ENCODE measurements at places on chromosomes 11 and 22.

DNA sequence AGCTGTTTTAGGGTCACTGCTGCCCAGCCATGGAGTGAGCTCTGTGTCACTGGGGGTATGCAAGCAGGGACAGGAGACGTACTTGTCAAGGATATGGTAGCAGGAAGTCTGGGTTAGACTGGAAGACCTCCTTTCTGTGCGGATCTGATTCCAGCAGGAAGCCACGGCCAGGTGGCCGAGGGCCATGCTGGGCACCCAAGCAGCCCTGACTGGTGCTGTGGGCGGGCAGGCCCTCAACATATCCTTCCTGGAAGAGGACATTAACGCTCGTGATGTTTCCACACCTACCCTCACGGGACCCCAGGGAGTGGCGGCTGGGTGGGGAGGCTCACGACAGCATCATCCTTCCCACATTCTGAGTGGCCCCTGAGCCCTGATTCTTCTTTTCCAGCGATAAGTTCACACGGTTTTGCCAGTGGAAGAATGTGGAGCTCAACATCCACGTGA, 8.7 kb upstream of the ANKRD13D start:
- DNase-seq: no peak

DNA sequence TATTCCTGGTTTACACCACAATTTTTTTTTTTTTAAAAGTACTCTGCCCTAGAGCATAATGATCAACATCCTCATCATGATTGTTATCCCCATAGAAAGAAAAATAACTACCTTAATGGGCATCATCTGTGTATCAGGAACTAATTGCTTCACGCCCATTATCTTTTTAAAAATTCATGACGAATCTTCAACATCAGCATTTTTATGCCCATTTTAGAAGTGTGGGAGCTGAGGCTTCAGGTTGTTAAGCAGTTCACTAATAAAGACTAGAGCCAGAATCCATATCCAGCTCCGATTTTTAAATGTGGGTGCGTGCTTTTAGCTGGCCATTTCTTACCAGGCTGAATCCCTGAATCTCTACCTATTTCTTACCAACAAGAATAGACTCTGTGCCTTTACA, 92.9 kb upstream of the KCNA4 start:
- no peak for DNase-seq

DNA sequence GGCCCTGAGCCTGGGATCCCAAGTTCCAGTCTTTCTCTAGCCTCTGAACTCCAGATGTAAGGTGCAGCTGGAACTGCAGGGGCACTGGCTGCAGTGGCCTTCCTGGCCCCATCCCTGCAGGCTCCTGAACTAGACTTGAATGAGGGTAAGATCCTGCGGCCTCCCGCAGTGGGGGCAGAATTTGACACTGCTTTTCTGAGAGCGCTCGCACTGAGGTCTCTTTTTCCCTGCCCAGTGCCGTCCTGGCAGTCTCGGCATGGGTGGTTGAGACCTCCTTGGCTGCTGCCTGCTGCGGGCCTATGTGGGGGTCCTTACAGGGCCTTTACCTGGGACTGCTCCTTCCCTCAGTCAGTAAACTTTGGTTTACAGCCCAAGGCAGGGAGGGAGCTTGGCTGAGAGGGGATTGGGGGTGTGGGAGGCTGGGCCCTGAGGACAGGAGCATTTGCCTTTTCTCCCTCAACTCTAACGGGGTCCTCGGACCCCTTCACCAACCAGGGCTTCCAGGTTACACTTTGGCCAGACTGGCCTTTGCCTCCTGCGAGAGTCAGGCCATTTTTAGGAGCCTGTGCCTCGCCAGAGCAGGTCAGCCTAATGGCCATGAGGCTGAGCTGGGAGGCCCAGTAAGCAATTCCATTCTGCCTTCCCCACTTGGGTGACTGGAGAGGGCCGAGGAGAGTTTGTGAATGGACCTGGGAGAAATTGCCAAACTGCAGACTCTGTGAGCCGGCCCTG, 35.4 kb downstream of the FAM83F start:
- no peak for DNase-seq

- DNase-seq: no peak
Measured at GRCh38 chr11:72140661-72141060, 5.1 kb downstream of the FOLR3 start.

- DNase-seq: peak; percentile 73
Measured at GRCh38 chr11:93796441-93797231, 12.6 kb downstream of the MED17 start.

GRCh38 chr11:93972790-93973189, 48.4 kb upstream of the HEPHL1 start:
- DNase-seq: no peak

DNA sequence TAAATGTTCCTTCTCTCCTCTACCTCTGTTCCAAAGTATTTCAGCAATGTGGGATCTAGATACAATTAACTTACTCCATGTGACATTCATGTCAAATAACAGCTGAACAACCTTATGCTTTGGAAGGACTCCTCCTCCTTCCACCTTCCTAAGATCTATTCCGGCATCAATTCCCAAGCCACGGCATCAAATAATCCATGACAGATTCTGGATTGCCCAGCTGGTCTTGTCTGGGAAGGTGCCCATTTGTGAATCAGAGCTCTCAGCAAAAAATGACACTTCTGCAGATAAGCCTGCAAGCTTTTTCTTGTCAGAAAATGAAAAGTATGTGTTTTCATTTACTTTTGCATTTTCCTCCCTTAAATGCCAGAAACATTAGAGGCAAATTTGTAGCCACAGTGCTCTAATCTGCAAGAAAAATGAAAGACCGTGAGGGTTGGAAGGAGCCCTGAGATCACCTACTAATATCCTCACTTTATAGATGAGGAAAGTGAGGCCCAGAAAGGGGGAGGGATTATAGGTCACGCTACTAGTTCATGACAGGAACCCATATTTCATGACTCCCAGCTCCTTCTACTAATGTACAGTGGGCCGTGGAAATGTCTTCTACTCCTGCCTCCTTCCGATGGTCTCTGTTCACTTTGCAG, 124.0 kb downstream of the ME3 start:
- no peak for DNase-seq

DNA sequence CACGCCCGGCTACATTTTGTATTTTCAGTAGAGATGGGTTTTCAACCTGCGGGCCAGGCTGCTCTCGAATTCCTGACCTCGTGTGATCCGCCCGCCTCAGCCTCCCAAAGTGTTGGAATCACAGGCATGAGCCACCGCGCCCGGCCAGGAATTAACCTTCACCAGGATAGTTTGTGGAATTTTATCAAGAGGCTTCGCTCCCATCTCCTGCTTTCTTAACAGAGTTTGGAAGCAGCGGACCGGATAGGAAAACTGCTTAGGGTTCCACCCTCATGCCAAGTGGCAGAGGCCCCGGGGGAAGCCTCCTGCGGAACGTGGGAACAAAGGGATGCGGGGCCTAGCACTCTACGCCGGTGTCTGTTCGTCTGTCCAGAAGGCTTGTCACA, 229.9 kb downstream of the ST3GAL4 start:
- DNase-seq: no peak

All from hematopoietic multipotent progenitor cell treated with erythropoietin and hydrocortisone succinate and interleukin-3 and kit ligand, for 17 days (in vitro differentiated cells).